ENCODE measurements at places on chromosomes 16 and 17.

- no peak for DNase-seq
Observed at GRCh38 chr17:40686192-40686591, 17.4 kb downstream of the KRT24 start.

GRCh38 chr16:162271-162991, 3.3 kb upstream of the HBM start:
- no peak for DNase-seq

- DNase-seq, result no peak
Observed at GRCh38 chr16:80121522-80121909, 419.3 kb upstream of the DYNLRB2 start.

DNA sequence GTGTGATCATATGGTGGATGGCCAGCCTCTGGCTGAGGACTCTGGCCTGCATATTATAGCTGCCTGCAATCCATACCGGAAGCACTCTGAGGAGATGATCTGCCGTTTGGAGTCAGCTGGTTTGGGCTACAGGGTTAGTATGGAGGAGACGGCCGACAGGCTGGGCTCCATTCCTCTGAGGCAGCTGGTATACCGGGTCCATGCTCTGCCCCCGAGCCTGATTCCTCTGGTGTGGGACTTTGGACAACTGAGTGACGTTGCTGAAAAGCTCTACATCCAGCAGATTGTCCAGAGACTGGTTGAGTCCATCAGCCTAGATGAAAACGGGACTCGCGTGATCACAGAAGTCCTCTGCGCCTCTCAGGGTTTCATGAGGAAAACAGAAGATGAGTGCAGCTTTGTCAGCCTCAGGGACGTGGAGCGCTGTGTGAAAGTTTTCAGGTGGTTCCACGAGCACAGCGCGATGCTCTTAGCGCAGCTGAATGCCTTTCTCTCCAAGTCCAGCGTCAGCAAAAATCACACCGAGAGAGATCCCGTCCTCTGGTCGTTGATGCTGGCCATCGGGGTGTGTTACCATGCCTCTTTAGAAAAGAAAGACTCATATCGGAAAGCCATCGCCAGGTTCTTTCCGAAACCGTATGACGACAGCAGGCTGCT, 69.0 kb upstream of the ENDOV start:
- no peak for DNase-seq

DNA sequence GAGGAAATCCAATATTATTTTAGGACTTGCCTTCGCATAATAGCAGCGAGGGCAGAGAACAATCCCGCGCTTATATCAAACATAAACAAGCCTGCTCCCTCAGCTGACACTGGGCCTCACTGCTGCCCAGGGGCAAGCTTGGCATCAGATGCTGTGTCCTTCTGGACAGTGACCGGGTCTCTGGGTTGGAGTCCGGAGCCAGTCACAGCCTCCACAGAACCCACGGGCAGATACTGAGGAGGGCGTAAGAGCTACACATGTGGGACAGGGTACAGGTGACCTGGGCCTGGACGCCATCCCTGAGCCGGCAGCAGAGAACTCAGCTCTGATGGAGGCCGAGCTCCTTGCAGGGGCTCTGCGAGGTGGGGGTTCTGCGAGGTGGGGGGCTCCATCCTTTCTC, 14.7 kb upstream of the ZNF469 start:
- no peak for DNase-seq

Measured in GM12865 (cell line).